NCI-H2107 (cell line): ENCODE measurements at places on chromosomes 12 and 14.

DNA sequence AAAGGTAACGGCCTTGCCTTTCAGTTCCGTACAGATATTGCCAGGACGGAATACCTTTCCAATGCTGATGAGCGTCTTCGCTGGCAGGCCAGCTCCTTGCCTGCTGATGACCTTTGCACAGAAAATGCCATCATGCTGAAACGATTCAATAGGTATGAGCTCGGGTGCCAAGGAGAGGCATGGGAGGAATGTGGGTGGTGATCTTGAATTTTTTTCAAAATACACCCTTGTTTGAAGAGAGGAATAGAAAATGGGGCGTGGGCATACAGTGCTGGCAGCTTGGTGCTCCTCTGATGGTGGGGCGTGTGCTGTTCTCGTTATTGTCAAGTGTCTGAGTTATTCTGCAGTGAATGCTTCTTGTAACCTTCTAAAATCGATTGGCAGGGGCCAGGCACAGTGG lies 52.5 kb downstream of the HSP90AA1 start:
- no peak for DNase-seq

DNA sequence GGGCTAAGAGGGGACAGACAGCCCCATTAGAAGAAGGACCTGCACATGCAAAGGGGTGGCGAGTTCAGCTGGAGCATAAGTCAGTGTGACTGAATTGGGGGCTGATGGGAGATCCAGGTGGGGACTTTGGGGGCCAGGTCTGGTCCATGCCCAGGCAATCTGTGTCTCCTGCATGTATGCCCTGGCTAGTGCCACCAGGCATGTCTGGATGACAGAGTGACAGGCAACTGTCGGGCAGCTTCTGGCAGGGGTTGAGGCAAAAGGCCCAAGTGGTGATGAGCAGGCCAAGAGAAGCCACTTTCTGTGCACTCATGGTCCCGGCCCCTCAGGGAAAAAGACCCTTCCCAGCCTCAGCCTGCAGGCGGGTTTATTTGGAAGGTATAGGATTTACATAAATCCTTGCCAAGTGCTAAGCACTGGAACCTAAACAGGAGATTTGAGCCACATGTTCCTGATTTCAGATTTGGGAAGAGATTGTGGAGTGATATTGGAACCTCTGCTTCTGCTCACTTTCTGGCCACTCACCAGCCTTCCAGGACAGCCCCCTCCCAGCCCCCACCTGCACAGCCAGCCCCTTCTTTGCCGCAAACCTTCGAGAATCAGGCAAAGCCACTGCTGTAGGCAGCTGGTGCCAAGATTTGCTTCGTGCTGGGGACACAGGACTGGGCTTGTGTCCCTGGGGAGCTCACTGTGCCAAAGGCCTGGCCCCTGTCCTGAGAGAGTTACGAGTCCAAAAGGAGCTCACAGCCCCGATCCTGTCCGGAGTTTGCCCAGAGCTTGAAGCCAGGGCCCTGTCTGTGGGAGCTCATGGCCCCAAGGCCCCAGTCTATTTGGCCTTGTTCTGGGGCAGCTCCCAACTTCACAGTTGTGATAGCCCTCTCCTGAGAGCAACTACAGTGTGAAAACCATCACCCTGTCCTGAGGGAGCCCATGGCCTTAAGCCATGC lies 232.5 kb upstream of the RTL1 start:
- no peak for DNase-seq

DNA sequence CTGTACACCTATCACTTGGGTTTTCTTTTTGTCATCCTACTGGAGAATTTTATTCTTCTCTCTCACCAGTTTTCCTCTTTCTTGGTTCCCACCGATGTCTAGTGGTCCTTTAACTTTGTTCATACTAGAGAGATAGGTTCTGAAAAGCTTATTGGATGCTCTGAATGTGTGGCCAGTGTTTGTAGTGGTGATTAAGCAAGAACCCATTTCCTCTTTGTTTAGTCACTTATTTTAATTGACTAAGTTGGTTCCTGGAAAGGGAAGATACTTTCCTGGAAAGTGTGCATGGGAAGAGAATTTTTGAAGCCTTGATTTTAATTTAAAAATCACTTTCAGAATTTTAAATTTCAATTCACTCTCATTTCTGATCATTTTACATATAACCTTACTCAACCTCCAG lies 127.2 kb downstream of the OTOGL start:
- no peak for DNase-seq

- DNase-seq, result no peak
Observed at GRCh38 chr12:121301876-121302275, 5.4 kb upstream of the CAMKK2 start.

DNA sequence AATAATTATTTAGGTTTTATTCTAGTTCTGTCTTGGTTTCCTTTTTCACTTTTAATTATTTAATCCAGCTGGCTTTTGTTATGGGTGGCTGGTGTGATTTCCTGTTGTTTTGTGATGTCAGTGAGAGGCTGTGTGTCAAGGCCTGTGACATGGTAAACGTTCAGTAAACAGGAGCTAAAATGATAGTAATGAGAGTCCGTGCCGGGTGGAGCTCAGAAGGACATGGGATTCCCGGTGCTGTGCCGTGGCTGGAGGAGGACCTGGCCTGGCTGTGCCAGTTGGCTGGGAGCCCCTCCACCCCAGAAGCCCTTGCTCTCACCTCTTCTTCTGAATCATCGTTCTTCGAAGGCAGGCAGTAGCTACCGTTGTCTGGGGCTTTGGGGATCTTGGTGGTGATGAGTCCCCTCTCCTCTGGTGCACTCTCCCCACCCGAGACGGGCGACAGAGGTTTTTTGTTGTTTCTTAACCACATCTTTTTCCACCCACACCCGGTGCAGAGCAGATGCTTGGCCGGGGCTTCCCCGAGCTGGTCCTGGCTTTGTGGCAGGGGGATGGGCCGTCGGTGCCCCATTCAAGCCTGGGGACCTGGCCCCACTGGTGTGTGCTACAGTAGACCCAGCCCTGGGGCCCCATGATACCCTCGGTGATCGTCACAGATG lies 29.1 kb downstream of the SH2B3 start:
- DNase-seq, result no peak

DNA sequence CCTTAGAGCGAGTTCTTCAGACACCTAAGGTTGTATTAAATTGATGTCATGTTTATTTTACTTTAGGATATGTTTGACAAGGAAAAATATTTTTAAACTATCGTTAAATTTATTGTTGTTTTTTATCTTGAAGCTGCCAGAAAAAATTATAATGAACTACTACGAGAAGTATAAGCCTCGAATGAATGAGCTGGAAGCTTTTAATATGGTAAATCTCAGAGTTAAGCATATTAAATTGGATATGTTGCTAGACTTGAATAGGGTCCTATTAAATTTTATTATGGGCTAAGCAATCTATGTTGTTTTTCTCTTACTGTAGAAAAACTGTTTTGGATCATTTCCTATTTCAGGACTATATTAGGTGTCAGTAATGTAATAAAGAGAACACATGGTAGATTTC lies 118.2 kb downstream of the METTL25 start:
- DNase-seq, result no peak

DNA sequence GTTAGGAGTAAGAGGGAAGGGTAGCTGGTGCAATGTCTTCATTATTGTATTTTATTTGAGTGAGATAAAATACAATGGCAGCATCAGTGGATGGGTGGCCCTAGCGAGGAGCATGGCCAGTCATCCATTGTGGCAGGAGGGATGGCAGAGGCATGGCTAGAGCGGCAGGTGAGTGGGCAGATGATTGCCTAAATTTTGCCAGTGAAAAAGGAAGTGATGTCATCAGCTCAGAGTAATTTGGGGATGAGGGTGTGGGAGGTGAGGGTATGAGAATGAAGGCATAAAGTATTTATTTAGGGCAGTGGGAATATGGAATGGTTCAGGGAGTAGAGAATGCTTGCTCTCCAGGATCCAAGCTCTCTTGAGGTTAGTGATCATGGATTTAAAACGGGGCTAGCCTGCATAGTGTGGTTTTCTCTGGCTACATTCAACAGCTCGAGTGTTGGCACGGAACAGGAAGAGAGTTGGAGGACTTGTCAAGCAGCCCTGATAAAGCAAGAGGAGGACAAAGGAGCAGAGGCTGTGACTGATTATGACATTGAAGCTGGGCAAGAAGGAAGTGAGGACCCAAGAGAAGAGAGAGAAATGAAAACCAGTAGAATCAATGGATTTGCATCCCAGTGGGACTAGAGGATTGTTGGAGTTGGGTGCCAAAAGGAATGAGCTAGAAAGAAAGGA lies 18.7 kb upstream of the SERPINA6 start:
- DNase-seq, result no peak

GRCh38 chr12:23760495-23760894 lies 189.0 kb downstream of the SOX5 start:
- no peak for DNase-seq

DNA sequence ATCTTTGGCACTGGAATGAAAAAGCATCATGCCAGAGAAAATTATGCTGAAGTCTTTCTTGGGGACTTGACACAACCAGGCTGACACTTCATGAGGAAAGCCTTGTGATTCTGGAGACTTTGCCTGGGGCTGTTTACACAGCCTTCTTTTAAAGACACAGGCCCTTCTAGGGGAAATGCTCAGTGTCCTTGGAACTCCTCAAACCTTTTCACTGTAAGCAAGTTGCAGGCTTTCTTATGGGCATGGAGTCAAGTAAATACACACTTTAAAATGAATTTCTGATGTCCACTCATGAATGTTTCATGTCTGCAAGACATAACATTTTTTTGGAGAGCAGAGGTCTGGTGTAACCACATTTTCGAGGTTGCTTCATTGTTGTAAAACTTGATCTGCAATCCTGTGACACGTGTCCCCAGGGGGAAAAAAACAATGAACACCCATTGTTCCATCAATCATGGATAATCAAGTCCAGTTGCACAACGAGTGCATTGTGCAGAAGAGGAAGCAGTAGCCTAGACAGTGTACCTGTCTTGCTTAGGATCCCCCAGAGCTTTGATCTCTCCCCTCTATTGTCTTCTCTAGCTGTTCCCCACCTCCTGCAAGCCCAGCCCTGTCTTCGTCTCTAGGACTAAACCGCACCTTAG lies 155.1 kb upstream of the PRICKLE1 start:
- no peak for DNase-seq

DNA sequence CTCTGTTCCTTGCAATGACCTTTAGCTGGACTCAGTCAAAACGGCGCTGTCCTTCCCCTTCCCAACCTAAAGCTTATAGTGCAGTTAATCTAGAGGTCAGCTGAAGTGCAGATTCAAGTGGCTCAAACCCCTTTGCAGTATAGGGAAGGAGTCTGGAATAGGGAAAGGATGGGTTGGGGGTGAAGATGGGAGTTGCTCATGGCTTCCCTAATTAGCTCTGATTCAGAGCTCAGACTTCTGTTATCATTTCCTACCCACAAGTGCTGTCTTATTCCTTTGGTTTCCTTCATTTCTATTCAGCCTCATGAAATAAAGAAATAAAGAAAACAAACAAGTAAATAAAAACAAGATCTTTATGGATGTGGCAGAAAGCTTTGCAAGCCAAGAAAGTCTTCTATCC lies 264.0 kb upstream of the HMGA2 start:
- DNase-seq, result no peak

DNA sequence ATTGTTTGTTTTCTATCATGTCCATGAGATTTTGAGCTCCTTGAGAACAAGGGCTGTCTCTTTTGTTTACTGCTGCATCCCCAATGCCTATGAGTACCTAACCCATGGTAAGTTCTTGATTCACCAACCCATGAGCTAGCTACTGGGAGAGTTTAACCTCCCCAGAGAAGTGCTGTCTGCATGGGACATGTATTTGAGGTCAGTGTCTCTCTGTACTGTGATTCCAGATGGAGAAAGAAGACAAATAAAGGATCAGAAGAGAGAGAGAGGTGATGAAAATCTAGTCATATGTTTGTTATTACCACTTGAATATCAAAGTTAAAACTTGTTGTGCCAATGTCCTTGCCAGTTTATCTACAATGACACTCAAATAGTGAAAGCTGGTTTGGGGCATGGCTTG lies 421.8 kb downstream of the BCAT1 start:
- DNase-seq, result no peak

DNA sequence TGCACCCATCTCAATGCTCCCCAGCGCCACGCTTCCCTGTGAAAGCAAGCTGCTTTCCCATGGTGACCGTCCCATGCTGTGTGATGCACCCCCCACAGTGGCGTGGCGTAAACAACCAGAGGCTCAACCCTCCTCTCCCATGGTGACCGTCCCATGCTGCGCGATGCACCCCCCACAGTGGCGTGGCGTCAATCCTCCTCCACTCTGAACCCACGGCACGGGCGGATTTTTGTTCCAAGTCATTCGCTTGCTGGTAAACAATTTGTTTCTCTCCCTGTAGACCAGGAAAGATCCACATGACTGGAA lies 8.9 kb downstream of the STX2 start:
- DNase-seq, result peak; percentile 73

DNA sequence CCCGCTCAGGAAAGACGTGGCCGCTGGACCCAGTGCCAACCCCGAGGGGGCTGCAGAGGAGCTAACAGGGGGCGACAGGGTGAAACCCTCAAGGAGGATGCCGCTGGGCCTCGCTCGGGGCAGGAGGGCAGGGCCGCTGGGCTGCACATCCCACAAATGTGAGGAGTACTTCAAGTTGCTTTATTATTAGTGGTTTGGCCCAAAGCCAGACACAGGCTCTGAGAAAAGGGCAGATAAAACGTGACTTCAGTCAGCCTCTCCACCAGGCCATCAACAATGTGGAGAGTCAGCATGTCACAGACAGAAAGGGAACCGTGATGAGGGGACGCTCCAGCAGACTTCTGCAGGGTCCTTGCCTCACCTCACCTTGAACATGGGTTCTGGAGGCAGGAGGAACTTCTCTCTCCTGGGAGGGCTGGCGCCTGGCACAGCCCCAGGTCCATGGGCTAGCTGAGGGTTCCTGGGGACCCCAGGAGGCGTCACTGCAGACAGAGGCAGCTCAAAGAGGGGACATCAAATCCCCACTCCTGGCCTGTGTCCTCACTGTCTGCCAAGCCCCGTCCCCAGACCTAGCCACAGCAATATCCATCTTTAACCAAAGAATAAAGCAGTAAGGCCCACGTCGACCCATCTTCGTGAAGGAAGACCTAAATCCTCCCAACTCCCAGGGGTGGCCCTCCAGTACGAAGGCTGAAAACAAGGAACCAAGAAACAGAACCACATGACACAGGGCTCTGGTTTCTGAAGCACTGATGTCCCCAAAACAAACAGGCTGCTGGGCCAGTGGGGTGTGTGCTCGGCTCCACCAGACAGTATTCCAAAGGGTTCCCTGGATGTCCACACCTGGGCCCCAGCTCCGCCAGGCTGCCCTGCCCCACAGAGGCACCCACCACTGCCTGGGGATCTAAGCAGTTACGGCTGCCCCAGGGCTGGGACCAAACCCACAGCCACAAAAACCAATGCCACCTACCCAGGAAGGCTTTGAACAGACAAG lies 35.1 kb downstream of the CCDC85C start:
- DNase-seq, result peak; percentile 76

GRCh38 chr14:64653900-64654245 lies 50.4 kb upstream of the PLEKHG3 start:
- DNase-seq, result no peak
